ENCODE measurements at places on chromosomes 2 and 18. TPM values are rescaled to one million over a fixed set of nuclear protein-coding genes. Genes with fewer than 3 reads are reported as not detected.

- no peaks in the 10 kb centered on the region for H3K36me3 ChIP-seq
- H3K27ac ChIP-seq: no peak overlapping the region
- no peaks in the 10 kb centered on the region for H3K4me1 ChIP-seq
- H3K4me3 ChIP-seq: no peak overlapping the region
Measured at GRCh38 chr18:25686960-25687500, 335.1 kb upstream of the ZNF521 start.

DNA sequence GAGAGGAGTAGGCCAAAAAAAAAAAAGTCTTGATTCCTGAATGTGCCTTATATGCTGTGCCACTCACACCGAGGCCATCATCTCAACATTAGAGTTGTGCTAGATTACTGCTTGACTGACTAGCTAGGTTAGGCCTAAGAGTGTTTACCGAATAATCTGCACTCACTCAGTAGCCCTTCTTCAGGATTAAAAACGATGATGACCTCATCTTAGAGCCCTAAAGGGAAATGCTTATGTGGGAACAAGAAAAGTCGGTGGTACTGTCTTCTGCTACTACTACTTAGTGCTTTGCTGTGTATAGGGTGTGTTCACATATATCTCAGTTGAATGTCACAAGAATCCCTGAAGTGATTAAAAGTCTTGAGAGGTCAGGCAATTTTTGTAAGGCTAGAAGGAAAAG, 54.3 kb downstream of the THOC1 start:
- no peak overlapping the region for H3K27ac ChIP-seq
- no peak for DNase-seq
- no peaks in the 10 kb centered on the region for H3K4me1 ChIP-seq
- H3K36me3 ChIP-seq: peaks cover 5% of the 10 kb centered on the region
- H3K4me3 ChIP-seq: no peak overlapping the region

DNA sequence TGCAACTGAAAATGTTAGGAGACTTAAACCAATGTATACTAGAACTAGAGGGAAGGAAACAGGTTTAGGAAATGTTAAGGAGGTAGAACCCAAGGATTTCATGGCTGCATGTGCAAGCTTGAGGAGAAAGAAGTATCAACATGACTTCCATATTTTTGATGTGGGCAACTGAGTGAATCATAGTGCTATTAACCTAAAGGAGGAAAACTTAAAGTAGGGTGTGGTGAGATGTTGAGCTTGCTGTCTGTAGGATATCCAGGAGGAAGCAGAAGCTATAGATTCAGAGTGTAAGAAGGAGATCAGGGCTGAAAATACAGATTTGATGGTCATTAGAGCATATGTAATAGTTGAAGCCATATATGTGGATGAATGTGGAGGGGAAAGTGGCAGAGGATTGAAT, 31.5 kb downstream of the NDC80 start:
- no peak overlapping the region for H3K4me3 ChIP-seq
- H3K4me1 ChIP-seq: no peaks in the 10 kb centered on the region
- no peak overlapping the region for H3K27ac ChIP-seq
- H3K36me3 ChIP-seq: no peaks in the 10 kb centered on the region

- no peaks in the 10 kb centered on the region for H3K4me1 ChIP-seq
- DNase-seq: no peak
- H3K4me3 ChIP-seq: no peak overlapping the region
- no peak overlapping the region for H3K27ac ChIP-seq
- no peaks in the 10 kb centered on the region for H3K27me3 ChIP-seq
Measured at GRCh38 chr2:75090770-75091515, 108.4 kb downstream of the TACR1 start.

DNA sequence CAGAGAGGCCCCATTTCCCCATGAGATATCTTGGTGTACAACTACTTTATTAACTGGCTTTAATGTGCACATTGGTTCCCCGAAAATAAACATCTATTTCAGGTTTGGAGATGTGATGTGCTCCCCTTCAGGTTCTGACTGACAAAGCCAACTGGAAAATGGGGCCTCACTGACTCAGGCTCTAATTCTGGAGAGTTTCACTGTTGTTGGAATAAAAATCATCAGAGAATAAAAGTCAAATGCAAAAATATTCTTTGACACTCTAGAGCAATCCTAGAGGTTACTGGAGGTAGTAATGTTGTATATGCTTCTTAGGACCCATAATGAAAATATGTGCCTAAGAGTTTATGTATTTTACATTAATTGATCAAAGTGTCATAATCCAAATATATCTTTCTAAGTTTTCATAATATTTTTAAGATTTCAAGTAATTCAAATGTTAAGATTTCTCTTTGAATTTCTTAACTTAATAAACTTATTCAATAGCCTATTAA, 189.9 kb upstream of the COL3A1 start:
- no peak overlapping the region for H3K4me3 ChIP-seq
- peak overlapping the region; percentile 89 for H3K27ac ChIP-seq
- H3K36me3 ChIP-seq: no peaks in the 10 kb centered on the region

DNA sequence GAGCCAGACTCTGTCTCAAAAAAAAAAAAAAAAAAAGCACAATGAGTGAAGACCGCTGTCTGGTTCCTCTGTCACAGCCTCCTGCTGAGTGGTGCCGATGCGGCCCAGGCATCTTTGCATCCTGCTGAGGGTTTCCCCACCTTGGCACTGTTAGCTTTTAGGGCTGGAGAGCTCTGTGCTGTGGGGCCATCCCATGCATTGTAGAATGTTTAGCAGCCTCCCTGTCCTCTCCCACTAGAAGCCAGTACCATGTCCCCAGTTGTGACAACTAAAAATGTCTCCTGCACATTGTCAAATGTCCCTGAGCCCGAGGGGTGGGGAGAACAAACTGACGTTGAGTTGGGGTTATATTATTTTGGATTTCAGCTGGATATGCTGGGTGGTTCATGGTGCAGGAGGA, 7.9 kb upstream of the COLEC11 start:
- H3K36me3 ChIP-seq: no peaks in the 10 kb centered on the region
- H3K4me3 ChIP-seq: no peak overlapping the region
- no peak for DNase-seq
- peak overlapping the region; percentile 40 for H3K27ac ChIP-seq
- peaks cover 12% of the 10 kb centered on the region for H3K4me1 ChIP-seq
- H3K27me3 ChIP-seq: no peaks in the 10 kb centered on the region

The CNDP1 gene
- total RNA-seq: not detected

The TBR1 gene
- total RNA-seq: not detected

The STON1 gene
- total RNA-seq: 21.6 TPM

All from hepatocyte (in vitro differentiated cells).